A549 treated with RU486 at 1 μM for 4 hours (cell line): ENCODE measurements at places on chromosomes 7 and 10. TPM values are rescaled to one million over a fixed set of nuclear protein-coding genes. Genes with fewer than 3 reads are reported as not detected.

Gene PPP1R3C
- 8.2 to 14.6 TPM (median 13.5 TPM) in 5 replicates for total RNA-seq

Gene AOAH
- total RNA-seq, result 0.10 TPM in 1 of 5 replicates, not detected in the others

Gene CNTNAP2
- 0.02 to 0.03 TPM (median 0.02 TPM) in 3 of 5 replicates, not detected in the others for total RNA-seq

Gene SSC4D
- total RNA-seq, result 0.83 to 1.4 TPM (median 1.2 TPM) in 5 replicates

Gene SEMA3A
- total RNA-seq, result 5.0 to 7.0 TPM (median 6.4 TPM) in 5 replicates

Gene PAPOLB
- total RNA-seq, result not detected in 5 replicates

Gene SPDYE16
- total RNA-seq, result not detected in 5 replicates

Gene C10orf67
- 0.03 to 0.24 TPM (median 0.13 TPM) in 4 of 5 replicates, not detected in the other for total RNA-seq

Gene LIPF
- not detected in 5 replicates for total RNA-seq

Gene AGMO
- 0.64 to 1.2 TPM (median 0.87 TPM) in 5 replicates for total RNA-seq

Gene SYT15B
- total RNA-seq, result 2.1 to 3.8 TPM (median 3.2 TPM) in 5 replicates

Gene SPDYE8
- total RNA-seq, result not detected in 5 replicates

Gene SPDYE11
- not detected in 5 replicates for total RNA-seq

Gene MEPCE
- 37.3 to 48.6 TPM (median 43.9 TPM) in 5 replicates for total RNA-seq

Gene CTTNBP2
- 0.12 to 0.32 TPM (median 0.15 TPM) in 5 replicates for total RNA-seq

Gene EIF5AL1
- 2.1 to 3.7 TPM (median 3.1 TPM) in 5 replicates for total RNA-seq

Gene MTG1
- 38.1 to 53.7 TPM (median 51.4 TPM) in 5 replicates for total RNA-seq

Gene CLRN3
- 0.23 TPM in 1 of 5 replicates, not detected in the others for total RNA-seq

Gene SMARCD3
- total RNA-seq, result 9.3 to 11.4 TPM (median 10.4 TPM) in 5 replicates

Gene KCNH2
- 0.29 to 0.61 TPM (median 0.37 TPM) in 5 replicates for total RNA-seq

Gene PDE6C
- total RNA-seq, result not detected in 5 replicates

Gene PRKG1
- total RNA-seq, result not detected in 5 replicates

Gene VPS41
- 21.3 to 27.6 TPM (median 23.4 TPM) in 5 replicates for total RNA-seq

Gene AGAP5
- 1.4 to 2.9 TPM (median 2.4 TPM) in 5 replicates for total RNA-seq
